ENCODE measurements at places on chromosomes 2 and 18.

DNA sequence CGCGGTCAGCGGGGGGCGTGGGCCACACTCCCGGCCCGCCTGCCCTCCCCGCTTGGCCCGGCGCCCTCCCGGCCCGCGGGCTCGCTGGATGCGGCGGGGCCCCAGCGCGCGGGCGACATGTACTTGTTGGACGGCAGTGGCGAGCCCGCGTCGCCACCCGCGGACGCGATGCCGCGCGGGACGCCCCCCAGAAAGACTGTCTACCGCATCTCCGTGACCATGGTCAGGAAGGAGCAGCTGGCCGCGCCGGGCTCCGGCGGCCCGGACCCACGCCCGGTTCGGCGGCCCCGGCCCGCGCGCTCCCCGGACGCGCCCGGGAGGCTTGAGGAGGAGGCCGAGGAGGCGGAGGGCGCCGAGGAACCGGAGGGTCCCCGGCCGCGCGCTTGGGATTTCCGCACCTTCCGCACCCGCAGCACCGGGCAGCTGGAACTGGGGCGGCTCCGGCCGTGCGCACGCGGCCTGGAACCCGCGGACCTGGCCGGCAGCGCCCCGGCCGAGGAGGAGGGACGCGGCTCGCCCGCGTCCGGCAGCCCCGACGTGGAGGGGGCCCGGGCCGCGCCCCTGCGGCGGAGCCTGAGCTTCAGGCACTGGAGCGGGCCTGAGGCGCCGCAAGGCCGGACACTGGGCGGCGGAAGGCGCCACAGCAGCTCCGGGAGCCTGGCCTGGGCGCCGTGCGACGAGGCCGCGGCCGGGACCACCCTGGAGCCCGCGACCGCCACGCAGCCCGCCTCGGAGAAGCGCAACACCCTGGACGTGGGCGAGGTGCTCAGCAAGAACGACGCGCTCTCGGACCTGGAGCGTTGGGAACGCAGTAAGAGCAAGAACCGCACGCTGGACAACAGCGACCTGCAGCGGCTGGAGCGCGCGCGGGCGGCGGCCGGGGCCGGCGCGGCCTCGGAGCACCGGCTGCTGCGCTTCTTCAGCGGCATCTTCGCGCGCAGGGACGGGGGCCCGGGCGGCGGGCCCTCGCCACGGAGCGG is 176.4 kb downstream of the AGAP1 start:
- DNase-seq: peak; percentile 79

GRCh38 chr2:75655861-75656260 is 9.3 kb downstream of the MRPL19 start:
- peak; percentile 38 for DNase-seq

- no peak for DNase-seq
These were observed 634.3 kb upstream of the SOX11 start for GRCh38 chr2:5057891-5058351.

DNA sequence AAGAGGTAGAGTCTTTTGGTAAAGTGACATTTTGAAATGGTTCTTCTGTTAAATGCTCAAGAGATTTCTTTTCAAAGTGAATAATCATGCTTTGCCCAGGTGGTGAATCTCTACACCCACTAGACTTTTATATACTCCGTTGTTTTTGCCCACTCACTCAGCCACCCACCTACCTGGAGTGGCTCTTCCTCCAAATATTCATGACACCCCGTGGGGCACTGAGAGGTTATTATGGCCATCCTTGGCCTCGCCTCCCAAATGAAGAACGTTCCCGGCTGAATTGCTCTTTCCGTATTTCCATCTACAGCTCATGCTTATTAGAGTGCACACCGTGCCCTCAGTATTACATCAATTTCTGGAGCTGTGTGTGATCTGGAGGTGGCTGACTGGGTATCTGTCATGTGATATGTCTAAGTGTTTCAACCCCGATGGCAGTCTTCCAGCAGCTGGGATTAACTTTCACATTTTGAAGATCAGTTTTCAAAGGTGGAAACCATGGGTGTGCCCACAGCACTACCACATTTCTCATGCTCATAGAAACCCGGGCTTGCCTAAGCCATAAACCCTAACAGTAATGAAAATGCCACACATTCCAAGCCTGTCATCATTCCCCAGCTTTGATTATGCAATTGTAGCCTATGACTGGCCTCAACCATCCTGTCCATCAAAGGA is 406.6 kb upstream of the MMADHC start:
- DNase-seq: peak; percentile 59

DNA sequence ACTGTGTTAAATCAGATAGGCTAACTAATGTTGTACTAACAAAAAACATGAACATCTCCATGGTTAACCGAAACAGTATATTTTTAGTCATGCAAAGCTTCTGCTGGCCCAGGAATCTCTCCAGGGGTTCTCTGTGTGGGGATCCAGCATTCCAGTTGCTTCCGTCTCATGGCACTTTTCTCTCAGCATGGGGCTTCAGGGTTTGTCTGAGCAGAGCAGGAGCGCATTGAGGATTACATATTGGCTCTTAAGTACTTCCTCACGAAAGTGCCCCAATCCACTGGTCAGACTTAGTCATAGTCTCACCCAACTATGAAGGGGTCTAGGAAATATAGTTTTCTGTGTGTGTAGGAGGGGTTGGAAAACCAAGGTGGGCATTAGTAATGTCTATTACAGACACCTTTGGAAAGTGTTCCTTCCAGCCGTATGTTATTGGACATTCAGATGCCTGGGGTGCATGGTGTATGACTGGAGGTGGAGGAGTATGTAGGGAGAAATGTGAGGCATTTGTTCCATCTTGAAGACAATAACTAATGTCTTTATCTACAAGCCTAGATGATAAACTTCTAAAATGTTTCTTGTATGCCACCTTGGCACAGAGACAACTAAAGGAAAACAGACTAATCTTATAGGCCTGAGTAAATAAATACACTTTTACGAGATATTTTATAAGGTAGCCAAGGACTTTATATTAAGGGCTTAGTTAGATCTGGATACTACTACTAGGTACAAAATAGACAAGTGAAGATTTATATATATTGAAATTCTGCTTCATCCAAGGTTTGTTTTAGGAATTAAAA is 123.8 kb upstream of the ZEB2 start:
- DNase-seq: no peak
